ENCODE measurements at places on chromosomes 5 and 9.

GRCh38 chr5:141650851-141651727 is at the start of gene FCHSD1:
TSS of gene FCHSD1 (minus strand) at chr5:141651418. CDS start at chr5:141651368, 50 bp downstream.
- no peak for DNase-seq

- DNase-seq, result no peak
Measured at GRCh38 chr5:113846941-113847340, 333.4 kb downstream of the YTHDC2 start.

DNA sequence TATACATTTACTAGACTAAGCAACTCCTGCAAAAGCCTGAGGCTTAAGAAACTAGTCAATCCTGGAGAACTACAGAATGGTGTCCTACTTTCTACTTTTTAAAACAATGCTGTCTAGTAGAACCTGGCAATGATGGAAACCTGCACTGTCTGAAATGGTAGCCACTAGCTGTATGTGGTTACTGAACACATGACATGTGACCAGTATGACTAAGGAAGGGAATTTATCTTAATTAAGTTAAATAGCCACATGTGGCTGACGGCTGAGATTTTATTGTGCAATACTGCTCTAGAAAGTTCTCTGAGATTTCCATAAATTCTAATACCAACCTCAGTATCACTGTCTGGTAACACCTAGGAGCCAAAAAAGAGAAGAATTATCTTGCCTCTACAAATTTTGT is 44.9 kb upstream of the RAPGEF6 start:
- DNase-seq, result no peak

DNA sequence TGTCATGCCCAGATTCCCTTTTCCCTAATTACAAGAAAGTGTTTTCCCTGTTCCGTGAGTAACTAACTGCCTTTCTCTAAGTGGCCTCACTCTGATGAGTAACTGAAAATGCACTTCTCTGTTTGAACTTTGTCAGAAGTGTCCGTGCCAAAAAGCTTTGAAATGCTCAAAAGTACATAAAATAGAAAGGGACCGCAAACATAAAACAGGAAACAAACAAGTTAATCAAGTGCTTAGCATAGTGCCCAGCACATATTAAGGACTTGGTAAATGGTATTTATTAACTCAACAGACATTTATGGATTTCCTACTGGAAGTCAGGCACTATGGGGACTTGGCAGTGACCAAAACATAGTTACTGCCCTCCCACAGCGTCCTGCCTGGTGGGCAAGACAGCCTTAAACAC is 22.3 kb downstream of the AQP3 start:
- DNase-seq, result no peak

- peak; percentile 28 for DNase-seq
Measured at GRCh38 chr5:75050415-75050814, 1.9 kb downstream of the GCNT4 start.

- no peak for DNase-seq
Measured at GRCh38 chr5:150323092-150323491, 20.4 kb upstream of the ARSI start.

- no peak for DNase-seq
Measured at GRCh38 chr9:124110307-124110915, 98.8 kb downstream of the LHX2 start.

- DNase-seq, result no peak
Measured at GRCh38 chr5:62328772-62329491, 22.9 kb downstream of the KIF2A start.

GRCh38 chr5:78661044-78661443 is 12.5 kb upstream of the LHFPL2 start:
- no peak for DNase-seq

DNA sequence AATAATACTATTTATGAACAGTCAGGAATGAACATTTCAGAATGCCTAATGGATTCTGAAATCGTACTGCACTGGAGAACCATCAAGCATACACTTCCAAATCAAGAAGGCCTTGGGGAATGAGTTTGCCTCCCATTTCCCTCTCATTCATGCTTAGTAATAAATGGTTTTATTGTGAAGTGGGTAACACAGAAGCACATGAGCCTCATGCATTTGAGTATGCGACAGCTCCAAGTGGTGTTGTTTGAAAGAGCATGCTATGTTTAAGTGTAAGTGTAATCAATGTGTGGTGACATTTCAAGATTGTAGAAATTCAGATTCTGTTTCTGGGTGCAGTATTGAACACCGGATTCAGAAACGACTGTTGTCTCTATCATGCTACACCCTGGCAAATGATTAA is 60.0 kb downstream of the SGCD start:
- DNase-seq, result no peak

DNA sequence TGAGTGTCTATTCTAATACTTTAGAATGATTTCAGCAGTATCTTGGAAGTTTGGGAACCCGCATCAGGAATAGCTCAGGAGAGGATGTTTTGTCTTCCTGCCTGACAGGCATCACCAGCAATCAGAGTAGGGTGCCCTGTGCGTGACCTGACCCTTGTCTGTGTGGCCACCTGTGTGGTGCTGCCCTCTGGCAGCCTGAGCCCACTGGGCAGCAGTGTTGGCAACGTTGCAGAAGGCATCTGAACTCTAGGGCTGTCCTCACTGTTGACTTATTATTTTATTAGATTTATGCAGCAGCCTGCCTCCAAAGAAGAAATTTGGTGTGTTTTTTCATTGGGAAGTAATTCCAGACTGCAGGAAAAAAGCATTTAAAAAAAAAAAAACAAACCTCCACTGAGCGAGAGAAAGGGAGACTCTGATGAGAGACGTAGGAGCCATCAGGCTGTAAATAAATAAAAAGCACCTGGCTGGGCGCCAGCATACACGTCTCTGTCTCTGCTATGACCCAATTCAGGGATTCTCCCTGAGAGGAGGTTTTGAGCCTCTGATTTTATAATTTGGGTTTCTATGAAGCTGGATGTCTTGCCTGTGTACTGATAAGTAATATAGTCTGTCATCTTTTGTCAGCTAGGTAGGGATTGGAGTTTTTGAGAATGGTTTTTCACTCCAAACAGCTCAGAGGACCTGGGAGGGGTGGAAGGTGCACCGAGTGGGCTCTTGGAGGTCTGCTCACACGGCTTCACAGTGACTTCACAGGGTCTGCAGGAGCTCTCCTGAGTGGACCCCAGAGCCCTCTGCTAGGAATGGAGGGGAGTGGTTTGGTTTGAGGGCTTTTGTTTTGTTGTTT is 49.0 kb downstream of the FAM78A start:
- DNase-seq, result no peak

DNA sequence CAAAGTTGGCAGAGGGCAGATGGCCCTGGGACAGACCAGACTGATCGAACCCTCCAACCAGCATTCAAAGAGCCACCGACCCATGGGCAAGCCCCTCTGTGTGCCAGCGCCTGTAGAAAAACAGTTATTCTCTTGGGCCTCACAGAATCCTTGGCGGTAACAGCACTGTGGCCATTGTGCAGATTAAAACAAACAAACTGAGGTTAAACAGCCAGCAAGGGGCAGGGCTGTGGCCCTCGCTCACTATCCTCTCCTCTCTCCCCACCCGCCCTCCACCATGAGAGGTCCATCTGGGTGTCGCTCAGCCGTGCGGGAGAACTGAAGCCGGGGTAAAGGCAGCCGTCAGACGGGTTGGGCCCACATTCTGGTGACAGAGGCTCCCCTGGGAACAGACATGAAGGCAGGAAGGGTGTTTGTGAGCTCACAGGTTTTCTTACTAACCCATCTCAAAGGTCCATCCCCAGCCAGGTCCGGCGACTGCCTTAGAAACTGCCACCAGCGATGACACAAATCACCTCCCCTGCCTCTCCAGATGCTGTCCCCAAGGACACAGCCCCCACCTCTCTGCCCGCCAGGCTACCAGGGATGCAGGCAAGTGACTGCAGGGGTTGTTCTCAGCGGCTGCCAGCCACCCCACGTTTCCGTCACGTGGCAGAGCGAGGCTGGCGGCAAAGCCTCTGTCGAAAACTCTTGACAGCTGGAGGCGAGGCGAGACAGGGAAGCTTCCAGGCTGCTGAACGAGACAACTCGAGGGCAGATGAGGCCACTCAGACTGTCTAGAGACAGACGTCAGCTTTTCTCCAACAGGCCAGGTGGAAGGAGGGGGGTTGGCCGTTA is 75.8 kb upstream of the SARDH start:
- DNase-seq, result peak; percentile 47

DNA sequence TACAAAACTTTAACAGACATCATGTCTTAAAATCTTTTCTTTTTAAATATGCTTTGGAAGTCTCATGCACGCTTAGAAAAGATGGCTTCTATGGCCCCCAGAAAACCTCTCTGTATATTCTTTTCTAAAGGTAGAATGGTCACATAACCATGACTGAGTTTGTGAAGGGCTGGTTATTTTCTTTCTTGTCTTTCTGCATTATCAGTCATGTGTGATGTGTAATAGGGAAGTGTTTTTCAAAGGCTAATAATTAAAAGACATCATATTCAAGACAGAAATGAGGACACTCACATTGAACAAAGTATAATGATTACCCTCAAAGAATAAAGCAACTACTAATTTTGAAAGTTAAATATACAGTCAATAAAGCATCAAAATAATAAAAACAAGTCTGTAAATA is 253.4 kb downstream of the TRPM3 start:
- no peak for DNase-seq

DNA sequence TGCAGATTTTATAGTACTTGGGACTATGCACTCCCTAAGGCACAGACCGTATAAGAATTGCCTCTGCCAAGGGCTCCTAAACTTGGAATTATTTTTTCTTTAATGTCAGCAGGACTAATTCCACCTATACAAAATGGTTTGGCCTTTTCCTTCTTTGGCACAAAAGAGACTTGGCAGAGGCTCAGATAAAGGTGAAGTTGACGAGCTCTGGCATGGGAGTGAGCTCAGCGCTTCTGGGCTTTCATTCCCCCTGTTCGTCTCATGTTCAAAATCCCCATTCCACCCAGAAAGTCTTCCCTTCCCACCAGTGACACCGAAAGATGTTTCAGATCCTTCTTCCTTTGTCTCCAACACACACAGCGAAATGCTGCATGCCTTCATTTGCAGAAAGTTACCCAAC is 61.2 kb downstream of the F2RL2 start:
- no peak for DNase-seq

- DNase-seq, result no peak
Measured at GRCh38 chr9:76733096-76733495, 31.1 kb upstream of the PCA3 start.

DNA sequence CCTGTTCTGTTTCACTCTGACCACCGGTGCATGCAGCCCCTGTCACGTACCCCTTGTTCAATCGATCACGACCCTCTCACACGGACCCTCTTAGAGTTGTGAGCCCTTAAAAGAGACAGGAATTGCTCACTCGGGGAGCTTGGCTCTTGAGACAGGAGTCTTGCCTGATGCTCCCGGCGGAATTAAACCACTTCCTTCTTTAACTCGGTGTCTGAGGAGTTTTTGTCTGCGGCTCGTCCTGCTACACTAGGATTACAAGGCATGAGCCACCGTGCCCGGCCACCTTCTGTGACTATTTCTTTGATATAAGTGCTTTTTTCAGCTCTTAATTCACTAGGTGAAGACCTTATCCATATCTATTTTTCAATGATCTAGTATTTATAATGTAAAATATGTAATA is 167.5 kb downstream of the TTC39B start:
- no peak for DNase-seq

DNA sequence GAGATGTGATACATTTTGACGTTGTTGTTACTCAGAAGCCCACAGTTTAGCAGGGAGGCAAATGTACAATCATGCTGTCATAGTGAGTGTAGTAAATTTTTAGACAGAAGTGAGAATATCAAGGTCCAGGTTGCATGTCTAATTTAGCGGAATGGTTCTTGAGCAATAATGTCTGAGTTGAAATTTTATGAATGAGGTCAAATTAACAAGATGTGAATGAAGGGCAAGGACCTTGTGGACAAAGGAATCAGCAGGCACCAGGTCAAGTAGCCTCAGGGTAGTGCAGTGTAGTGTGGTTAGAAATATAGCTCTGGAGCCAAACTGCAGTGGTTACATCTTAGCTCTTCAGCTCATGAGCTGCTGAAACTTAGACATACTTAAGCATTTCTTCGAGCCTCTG is 36.2 kb downstream of the TNFSF8 start:
- DNase-seq, result no peak

DNA sequence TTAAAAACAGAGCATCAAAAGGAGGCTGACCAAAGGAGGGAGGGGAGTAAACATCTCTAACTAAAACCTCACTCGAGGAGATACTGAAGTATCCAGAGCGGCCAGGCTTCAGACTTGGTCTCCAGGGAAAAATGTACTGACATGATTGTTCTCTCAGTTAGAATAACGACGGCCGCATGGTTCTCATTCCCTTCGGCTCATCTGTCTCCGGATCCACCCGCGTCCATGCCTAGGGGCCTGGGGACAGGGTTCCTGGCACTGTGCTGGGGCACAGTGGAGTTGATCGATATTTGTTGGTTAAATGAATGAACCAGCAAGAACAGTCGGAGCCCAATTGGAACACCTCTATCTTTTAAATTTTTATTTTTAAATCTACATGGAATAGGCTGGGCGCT is 167.1 kb upstream of the PHYKPL start:
- DNase-seq, result no peak

- no peak for DNase-seq
Measured at GRCh38 chr5:4540375-4541173, 599.6 kb upstream of the ADAMTS16 start.

DNA sequence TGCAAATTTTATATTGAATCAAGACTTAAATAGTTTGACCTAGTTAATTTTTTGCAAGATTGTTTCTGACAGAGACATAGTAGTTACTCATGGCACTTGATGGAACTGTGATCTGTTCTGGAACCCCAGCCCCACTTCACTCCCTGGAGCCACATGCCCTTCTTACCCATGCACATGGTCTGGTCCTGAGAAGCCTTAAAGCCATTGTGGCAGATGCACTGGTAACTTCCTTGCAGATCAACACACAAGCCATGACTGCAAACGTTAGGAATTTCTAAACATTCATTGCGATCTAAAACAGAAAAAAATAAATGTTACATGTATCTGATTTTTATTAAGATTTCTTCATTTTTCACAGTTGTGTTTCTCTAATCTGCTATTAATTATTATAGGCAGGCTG is 221.2 kb downstream of the SLC12A2 start:
- DNase-seq, result no peak

DNA sequence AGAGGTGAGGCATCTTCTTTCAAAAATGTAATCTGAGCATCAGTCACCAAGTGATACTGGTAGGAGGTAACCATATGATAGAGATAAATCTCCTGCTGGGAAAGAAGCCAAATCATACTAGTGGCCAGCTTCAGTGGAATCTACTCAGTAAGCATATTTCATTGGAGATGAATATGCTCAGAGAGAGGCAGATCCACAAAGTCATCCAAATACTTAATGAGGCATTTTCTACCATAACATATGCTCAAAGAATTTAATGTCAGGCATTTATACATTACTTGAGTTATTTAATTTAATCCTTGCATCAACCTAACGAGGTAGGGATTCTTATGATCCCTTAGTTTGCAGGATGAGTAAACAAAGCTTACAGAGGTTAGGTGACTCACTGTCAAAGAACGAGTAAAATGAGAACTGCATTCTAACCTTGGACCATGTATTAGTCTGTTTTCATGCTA is 50.9 kb upstream of the DMRTA1 start:
- DNase-seq, result no peak

GRCh38 chr9:1366276-1366675 is 316.1 kb downstream of the DMRT2 start:
- DNase-seq, result peak; percentile 23

DNA sequence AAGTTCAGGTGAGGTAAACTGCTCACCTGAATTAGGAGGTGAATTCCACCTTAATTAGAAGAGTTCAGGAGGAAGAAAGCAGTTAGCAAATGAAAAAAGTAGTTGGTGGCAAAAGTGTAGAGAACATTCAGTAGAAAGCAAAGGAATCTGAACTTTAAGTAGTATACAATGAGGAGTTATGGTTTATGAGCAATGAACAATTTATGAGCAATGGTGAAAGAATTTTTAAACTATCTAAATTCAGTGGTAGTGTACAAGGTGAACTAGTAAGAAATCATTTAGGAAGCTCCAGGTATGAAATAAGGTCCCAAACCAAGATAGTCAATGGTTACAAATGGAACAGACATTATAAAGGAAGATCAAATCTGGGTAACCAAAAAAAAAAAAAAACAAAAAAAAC is 3.1 kb downstream of the CETN3 start:
- no peak for DNase-seq

Data from NCI-H524 treated with DMSO at 0.1 percent for 48 hours (cell line).